Urothelium cell line (cell line): ENCODE measurements at places on chromosomes 7 and 10.

DNA sequence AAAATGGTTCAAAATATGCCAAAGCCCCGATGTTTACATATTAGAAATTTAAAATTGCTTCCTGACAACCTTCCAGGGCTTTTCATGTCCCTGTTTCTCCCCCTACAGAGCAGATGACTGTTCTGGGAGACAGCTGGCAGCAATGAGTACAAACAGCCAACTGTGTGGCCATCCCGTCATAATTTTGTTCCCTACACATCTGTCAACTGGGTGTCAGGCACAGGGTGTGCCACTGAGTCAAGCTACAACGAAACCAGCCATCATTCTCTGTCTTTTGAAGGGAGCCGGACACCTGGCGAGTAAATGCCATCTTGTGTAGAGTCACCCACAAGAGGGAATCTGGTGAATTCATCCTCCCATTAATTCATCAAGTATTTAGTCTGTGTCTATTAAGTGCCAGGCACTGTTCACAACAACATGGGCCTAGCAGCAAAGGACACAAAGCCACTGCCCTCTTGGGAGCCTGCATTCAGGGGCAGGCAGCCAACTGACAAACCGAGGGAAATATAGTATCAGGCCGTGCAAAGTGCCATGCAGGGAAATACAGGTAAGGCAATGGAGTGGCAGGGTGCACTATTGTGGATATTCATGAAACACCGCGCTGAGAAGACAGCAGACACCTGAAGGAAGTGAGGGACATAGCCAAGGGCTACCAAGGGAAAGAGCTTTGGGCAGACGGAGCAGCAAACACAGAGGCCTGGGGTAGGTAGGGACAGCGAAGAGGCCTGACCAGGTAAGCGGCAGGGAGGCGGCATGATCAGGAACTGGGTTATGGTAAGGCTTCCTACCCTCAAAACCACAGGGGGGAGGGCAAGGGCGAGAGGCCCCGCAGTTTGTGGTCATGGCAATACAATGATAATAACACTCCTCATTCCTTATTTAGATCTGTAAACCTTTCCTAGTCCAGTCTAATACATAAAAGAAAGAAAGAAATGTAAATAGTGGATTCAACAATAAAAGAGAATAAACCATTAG lies 213.6 kb downstream of the FAM107B start:
- DNase-seq: no peak

GRCh38 chr7:66553001-66553400 lies 75.7 kb upstream of the KCTD7 start:
- no peak for DNase-seq

GRCh38 chr7:4809091-4809591 lies 33.7 kb downstream of the AP5Z1 start:
- DNase-seq: no peak

- DNase-seq: peak; percentile 73
Observed at GRCh38 chr7:25025218-25025671, 45.3 kb upstream of the OSBPL3 start.

- DNase-seq: no peak
Observed at GRCh38 chr7:970744-971143, 4.6 kb downstream of the COX19 start.

- no peak for DNase-seq
Observed at GRCh38 chr10:119465085-119465484, 77.4 kb downstream of the RGS10 start.

- no peak for DNase-seq
Observed at GRCh38 chr7:16069998-16070397, 351.3 kb downstream of the CRPPA start.

DNA sequence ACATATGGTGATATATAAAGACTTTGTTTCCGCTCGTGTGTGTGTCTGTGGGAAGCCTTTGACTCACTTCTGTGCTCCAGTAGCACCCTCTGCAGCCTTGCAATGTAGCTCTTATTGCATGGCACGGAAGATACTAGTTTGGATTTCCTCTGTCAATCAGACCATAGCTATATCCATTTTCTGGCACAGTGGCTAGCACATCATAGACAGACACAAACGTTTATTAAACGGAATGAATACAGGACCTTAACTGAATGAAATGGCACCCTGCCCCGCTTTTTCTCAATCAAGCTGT lies 124.0 kb upstream of the PTPN20 start:
- DNase-seq: no peak
